ENCODE measurements at places on chromosomes 2 and 18.
A peak's percentile ranks its signal among the peaks of the same experiment; 100 is the strongest.

DNA sequence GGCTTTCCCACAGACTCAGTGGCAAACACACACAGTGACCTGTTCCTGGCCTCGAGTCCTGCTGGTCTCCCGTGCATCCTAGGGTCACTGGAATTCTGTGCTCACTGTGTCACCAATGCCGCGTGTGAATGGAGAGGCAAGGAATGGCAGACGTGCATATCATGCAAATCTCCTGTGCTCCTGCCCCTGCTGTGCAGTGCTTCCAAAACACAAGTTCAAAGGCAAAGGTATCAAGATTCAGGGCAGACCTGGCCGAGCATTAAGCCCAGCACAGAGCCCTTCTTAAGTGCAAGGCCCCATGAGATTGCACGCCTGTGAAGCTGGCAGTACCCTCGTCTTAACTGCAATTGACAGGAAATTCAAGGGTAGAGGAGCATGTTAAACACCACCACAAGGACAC lies 129.1 kb downstream of the NDUFA10 start:
- no peak for DNase-seq

DNA sequence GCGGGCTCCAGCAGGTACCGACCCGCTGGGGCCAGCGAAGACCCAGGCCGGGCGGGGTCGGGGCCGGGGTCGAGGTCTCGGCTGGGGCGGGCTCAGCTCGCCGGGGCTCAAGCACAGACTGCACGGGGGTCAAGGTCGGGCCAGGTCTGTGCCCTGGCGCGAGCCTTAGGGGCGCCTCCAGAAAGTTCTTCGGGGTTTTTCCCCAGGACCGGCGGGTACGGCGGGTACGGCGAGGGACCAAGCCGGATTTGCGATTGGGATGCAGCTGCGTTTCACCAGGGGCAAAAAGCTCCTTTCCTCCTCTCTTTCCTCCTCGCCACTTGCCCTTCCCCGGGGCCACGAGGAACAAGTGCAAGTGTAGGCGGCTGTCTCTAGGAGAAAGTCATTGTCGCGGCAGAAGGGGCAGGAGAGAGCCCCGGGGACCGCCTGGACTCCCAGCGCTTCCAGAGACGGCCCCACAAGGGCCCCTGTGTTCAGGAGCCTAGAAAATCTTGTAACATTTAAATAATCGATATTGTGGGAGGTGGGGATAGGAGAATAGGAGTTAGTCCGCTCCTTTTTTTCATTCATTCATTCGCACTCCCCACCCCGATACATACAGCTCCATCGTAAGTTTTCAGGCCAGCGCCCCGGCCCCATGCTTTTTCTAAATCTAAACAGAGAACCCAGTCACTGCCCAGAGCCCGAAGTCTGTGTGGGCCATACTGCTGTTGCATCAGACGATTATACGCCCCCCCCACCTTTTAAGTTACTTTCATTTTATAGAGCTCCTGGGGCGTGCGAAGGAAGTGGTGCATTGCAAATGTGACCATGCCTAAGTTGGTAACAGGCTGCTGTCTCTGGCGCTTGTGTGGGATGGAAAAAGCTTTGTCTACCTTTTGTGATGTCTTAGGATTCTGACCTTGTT lies 679 bp downstream of the PMAIP1 start:
- DNase-seq, result peak; percentile 86

DNA sequence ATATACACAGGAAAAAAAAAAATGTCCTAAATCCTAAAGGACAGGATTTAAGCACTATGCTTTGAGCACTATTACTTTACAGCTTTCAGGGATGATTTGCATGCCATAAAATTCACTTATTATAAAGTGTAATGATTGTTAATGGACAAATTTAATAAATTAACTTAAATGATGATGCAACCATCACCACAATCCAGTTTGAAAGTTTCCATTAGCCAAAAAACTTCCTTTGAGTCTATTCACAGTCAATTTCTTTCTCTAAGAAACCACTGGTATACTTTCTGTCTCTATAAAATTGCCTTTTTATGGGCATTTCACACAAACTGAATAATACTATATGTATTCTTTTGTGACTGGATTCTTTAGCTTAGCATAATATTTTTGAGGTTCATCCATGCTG lies 111.1 kb upstream of the RIOK3 start:
- DNase-seq, result no peak

DNA sequence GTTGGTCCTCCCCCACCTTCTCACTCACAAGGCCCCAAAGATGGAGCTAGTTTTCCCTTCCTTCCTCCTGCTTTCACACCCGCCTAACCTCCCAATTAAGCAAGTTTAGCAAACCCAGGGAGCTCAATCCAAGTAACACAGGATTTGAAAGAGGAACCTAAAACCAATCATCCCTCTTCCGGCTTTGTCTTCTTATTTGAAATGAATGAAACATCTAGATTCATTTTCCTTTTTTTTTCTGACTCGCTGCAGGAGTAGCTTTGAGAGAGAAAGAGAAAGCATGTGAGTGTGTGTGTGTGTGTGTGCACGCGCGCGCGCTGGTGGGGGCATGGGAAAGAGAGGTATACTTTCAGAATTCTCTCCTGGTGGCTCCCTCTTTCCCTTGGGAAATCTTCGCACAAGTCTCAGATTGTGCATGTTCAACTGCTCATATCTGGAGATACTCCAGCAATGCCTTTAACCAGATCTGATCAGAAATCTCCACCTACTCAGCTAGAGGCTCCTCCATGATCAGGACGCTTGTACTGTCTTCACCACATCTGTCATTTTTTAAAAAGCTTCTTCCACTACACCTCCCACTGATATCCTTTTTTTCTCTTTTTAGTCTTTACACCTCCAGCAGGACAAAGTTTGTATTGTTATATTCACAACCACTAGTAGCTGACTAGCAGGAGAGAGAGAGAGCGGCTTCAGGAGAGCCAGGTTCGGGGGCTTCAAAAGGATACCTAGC lies 1.7 kb downstream of the SLC8A1 start:
- DNase-seq, result peak; percentile 93

DNA sequence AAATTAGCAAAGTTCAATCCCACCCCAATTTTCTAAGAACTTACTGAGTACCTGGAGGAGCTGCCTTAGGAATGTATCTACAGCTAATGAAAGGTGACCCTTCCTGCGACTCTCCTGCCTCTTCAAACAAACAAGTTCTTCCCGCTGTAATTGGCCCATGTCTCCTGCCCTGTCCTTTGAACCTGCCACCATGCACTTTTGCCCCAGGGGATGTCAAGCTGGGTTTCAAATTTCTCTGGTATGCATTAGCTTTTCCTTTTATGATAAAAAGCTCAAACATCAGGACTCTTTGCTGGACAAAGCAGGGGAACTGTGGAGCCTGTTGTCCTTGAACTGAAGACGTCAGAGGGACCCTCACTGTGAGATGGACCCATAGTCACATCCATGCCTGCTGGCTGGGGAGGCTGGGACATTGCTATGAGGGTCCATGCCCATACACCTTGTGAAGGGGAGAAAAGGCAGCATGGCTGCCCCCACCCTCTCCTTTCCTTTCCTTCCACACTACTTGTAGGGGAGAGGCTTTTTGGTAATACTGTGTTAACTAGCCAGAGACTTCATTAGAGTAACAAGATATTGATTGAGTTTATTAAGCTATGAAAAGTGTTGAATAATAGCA lies 210.7 kb upstream of the COPS8 start:
- no peak for DNase-seq

- DNase-seq, result no peak
Measured at GRCh38 chr2:217671871-217672270, 330.9 kb downstream of the TNS1 start.

- peak; percentile 29 for DNase-seq
Measured at GRCh38 chr2:197294260-197294659, 16.3 kb downstream of the ANKRD44 start.
